Dorsolateral prefrontal cortex (tissue), 122 donors: ENCODE measurements at places on chromosomes 1 and 21. TPM values are rescaled to one million over a fixed set of nuclear protein-coding genes. Genes with fewer than 3 reads are reported as not detected.

CLCA4 gene
- total RNA-seq, result 8.7 TPM

KIF21B gene
- total RNA-seq, result 43.9 TPM

TMEM200B gene
- total RNA-seq, result 1.3 TPM

PMF1 gene
- 23.9 TPM for total RNA-seq

UMODL1 gene
- 0.73 TPM for total RNA-seq

CA14 gene
- 4.1 TPM for total RNA-seq

PDC gene
- not detected for total RNA-seq

CEPT1 gene
- total RNA-seq, result 44.4 TPM

GSTM5 gene
- 5.5 TPM for total RNA-seq

CSF3R gene
- 11.6 TPM for total RNA-seq

AMY1A gene
- not detected for total RNA-seq

F5 gene
- total RNA-seq, result 1.6 TPM

C1QTNF12 gene
- 3.6 TPM for total RNA-seq

HRNR gene
- not detected for total RNA-seq

USH2A gene
- 0.55 TPM for total RNA-seq

CTSS gene
- total RNA-seq, result 14.2 TPM

PTGER3 gene
- total RNA-seq, result 1.6 TPM

MYOG gene
- total RNA-seq, result not detected

CACHD1 gene
- 18.8 TPM for total RNA-seq

OR2T29 gene
- total RNA-seq, result not detected

SPTA1 gene
- total RNA-seq, result not detected

PCBP3 gene
- 21.0 TPM for total RNA-seq

IL23R gene
- not detected for total RNA-seq

FLG gene
- not detected for total RNA-seq
